Kasumi-1 (cell line): ENCODE measurements at places on chromosomes 5 and 9.

DNA sequence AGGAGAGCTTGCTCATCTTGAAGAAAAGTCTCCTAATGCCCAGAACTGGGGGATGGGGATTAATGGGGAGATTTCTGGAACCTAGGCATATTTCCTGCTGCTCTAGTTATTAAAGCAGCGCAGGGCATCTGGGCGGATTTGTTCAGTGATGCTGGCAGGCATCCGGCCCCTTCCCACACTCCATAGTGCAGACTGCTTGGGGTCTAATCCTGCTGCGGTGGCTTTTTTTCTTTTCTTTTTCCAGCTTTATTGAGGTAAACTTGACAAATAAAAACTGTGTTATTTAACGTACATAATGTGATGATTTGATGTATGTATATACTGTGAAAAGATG, 30.7 kb downstream of the PPARGC1B start:
- no peak for DNase-seq

DNA sequence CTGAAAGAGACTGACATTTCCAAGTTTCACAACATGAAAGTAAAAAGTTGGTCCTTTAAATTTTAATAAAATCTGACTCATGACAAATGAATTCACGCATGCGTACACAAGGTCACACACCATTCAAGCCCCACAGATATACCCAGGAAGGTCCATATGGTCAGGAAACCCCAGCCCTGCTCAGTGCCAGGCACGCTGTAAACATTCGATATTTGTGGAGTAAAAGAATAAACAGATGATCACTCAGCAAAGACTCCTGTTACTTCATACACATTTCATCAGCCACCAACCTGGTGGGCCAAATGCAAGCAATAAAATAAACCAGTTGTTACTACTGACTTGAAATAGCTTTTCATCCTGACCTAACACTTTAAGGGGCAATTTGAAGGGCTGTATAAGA, 158.0 kb upstream of the RETREG1 start:
- no peak for DNase-seq

GRCh38 chr5:76615759-76616158, 7.4 kb downstream of the F2RL2 start:
- no peak for DNase-seq

DNA sequence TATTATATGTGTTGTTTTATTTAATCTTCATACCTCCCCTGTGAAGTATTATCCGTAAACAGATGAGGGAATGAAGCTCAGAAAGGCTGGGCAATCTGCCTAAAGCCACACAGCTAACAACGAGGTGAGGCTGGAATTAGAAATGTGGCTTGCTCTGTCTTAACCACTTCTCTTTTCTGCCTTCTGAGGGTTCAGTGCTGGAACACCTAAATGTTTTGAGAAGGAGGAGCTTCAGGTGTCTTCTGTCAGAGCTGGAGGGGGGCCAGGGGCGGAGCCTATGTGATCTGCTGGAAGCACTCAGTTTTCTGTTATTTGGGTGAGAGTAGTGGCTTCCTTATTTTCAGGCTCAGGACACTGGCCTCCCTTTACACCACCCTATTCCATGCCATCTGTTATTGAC, 35.0 kb upstream of the ARAP3 start:
- peak; percentile 42 for DNase-seq

DNA sequence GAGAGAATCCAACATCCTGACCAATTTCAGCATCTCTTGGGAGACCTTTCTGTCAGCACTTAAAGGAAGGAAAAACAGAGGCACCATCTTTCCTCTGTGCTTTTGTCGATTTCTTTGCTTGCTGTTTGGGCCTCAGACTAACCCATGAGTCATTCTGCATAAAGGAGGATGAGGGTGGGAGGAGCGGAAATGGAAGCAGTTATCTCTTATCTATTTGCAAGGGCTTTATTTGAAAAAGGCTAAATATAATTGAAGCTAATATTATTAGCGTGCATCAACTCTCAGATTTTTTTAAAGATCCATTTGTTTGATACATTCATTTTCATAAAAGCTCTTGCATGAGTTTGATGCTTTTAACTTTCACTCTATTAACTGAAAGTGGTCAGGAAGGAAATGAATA, 72.9 kb downstream of the ZNF622 start:
- DNase-seq = no peak

GRCh38 chr5:73254642-73255041, 81.6 kb downstream of the TMEM174 start:
- no peak for DNase-seq
